T-helper 22 cell (primary cell): ENCODE measurements at places on chromosomes 6 and 20.

GRCh38 chr6:47076422-47077344 is 34.6 kb upstream of the ADGRF1 start:
- no peak for DNase-seq

DNA sequence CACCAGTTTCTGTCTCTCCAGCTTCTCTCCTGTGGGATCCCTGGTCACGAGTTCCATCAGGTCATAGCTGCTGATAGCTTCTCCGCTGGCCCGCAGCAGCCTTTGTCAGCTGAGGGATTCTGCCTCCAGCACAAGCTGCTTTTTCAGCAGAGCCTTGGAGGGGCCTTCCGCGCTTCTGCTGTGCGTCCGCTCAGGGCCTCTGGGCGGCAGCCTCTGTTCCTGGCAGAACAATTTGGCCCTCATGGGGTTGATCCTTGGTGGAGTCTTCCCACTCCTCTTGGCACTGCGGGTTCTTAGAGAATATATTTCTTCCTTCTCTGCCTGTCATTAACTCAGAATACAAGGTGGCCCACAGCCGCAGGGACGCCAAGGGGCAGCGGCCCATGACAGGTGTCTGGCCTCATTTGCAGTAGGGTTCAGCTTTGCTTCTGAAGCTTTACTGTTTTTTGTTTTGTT is 158.8 kb downstream of the DTNBP1 start:
- DNase-seq, result no peak

DNA sequence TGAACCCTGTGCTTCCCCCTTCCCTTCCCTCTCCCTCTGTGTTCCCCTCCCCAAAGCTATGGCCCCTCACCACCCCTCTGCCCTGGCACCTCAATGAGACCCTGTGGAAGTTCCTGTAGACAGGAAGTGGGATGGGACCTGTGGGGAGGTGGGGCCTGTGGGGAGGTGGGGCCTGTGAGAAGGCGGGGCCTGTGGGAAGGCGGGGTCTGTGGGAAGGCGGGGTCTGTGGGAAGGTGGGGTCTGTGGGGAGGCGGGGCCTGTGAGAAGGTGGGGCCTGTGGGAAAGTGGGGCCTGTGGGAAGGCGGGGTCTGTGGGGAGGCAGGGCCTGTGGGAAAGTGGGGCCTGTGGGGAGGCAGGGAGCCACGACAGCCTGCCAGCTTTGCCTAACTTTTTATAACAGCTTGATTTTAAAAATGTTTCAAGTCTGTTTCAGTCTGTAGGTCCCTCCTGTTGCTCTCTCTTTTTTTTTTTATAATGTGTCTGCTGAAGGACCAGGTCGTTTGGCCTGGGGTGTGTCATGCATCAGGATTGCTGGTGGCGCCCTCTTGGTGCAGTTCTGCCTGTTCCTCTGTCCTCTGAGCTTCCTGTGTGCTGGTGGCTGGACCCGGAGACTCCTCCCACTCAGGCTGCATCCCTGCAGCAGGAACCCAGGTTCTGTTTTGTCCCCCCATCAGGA is 70.5 kb upstream of the SLCO4A1 start:
- no peak for DNase-seq

- peak; percentile 70 for DNase-seq
These were observed 50.4 kb downstream of the NOL4L start for GRCh38 chr20:32534661-32535240.

DNA sequence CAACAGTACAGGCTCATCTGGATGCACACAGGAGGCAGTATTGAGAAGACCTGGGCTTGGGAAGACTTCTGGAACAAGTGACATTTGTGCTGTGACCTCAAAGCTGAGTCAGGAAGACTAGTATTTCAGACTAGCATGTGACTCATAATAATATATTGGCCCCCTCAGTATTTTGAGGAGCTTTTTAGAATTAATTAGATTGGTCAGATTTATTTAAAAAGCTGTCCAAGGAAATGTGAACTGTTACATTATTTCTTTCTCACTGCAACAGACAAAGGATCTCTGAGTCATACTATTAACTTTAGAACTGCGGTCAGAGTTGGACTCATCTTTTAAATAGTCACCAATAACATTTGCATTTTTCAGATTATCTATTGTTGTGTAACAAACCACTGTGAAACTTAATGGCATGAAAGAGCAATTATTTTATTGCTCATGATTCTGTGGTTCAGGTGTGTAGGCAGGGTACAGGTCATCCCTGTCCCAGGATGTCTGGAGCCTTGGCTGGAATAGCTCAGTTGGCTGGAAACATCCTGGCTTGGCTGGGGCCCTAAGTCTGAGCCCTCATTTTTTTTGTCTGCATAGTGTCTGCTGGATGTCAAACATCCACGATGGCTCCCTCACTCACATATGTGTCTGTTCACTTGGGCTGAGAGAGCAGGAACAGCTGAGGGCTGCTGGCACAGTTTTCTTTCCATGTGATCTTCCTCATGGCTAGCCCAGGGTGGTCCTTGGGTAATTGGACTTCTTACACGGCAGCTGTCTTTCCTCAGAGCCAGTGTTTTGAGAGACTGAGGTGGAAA is 46.9 kb downstream of the MAP3K4 start:
- DNase-seq, result no peak

DNA sequence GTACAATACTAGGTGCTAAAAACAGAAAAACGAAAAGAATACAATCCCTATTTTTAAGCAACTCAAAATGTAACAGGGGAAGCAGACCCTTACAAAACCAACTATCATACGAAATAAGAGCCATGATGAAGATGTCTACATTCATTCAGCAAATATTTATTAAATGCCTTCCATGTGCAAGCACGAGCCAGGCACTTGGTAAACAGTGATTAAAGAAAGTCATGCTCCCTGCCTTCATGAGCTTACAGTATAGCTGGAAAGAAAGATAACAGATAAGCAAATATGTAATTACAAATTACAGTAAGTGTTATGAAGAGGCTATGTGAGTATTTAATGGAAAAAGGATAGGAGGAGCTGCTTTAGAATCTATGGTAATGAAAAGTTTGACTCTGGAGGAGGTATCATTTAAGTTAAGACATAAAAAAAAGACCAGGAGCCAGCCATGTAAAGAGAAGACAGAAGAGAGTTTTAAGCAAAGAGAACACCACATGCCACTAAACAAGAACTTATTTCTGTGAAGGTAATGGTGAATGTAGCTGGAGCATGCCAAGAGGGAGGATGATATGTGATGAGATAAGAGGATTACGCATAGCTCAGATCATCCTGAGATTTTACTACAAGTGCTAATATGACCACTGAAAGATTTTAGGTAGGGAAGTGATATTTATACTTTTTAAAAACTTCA is 19.3 kb upstream of the COX7A2 start:
- DNase-seq, result no peak

DNA sequence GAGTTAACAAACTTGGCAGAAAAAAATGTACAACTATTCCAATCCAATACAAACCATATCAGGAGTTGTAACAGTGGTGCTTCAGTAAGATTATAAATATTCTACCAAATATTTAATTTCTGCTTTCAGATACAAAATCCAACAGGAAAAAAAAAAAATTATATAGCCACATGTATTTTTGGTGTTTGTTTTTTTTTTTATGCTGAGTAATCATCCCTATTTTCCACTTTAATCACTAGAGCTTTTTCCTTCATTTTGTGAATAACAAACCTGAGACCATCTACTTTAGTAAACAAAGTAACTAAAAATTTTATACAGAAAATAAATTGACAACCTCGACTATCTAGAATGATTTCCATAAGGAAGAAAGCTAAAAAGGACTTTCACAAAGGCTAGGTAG is 36.2 kb downstream of the MMS22L start:
- DNase-seq, result no peak

GRCh38 chr20:2178318-2179232 is 76.9 kb downstream of the STK35 start:
- DNase-seq, result no peak

- DNase-seq, result no peak
These were observed 74.6 kb downstream of the SAMD3 start for GRCh38 chr6:130148181-130148580.

GRCh38 chr6:16322666-16323312 is 84.4 kb downstream of the GMPR start:
- DNase-seq, result peak; percentile 64

- DNase-seq, result no peak
These were observed 202.8 kb upstream of the BTBD3 start for GRCh38 chr20:11714886-11715285.

- DNase-seq, result no peak
These were observed 5.8 kb upstream of the EEF1E1 start for GRCh38 chr6:8108031-8108660.

DNA sequence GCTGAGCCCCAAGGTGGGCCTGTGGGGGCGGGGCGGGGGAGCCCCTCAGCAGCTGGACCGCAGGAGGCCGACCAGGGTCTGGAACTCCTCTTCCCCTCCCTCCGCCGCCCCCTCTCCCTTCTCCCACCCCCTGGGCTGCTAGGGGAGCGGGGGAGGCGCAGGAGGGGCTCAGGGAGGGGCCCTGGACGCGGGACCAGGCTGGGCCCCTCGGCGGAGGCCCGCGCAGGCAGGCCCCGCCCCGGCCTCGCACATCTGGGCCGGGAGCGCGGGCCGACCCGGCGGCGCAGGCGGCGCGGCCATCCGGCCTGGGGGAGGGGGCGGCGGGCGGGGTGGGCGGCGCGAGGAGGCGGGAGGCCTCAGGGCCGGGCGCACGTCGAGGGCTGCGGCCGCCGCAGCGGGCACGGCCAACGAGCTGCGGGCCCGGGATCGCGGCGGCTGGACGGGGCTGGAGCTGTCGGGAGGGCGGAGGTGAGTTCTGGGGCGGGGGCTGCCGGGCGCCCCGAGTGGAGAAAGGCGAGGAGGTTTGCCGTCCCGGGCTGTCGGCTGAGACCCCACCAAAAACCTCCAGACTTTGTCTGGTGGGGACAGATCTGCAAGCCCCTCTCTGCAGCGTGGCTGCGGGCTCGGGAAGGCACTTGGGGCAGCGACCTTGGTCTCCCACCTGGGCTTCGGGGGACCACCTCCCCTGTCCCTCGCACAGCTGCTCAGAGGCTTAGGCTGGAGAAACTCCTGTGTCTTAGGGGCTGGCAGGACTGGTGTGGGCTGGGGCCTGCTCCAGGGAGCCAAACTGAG is at the start of gene HSPA12B:
TSS of gene HSPA12B (plus strand) at position 359 of the 792 bp plus-strand sequence. CDS start 5,990 bp downstream, outside the sequence.
- DNase-seq, result no peak

DNA sequence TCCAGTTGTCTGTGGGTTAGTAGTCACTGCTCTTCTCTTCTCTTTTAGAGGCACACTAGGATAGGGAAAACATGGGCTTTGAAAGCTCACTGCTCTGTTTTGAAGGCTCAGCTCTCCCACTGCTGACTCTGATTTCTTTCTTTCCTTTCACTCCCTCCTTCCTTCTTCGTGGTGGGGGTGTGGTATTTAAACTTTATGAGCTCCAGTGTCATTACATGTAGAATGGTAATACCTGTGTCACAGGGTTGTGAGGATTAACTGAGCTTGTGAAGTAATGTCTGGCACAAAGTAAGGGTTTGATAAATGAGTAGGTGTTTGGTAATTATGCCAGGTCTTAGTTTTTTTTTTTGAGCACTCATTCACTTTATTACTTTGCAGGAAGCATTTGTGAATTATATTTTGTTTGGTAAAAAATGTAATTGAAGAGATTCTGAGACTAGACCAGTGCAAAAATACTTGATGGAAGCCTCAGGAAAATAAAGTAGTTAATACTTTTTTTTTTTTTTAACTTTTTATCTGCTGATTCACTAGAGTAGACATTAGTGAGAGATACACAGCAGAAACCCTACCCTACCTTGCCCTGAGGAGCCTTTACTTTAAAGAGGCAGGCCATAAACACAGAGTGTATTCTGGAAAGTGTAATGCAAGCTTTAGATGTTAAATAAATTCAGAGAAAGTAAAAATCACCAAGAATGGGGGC is 17.3 kb downstream of the SMAP1 start:
- no peak for DNase-seq

- no peak for DNase-seq
These were observed 212.4 kb downstream of the LY86 start for GRCh38 chr6:6801005-6801335.

DNA sequence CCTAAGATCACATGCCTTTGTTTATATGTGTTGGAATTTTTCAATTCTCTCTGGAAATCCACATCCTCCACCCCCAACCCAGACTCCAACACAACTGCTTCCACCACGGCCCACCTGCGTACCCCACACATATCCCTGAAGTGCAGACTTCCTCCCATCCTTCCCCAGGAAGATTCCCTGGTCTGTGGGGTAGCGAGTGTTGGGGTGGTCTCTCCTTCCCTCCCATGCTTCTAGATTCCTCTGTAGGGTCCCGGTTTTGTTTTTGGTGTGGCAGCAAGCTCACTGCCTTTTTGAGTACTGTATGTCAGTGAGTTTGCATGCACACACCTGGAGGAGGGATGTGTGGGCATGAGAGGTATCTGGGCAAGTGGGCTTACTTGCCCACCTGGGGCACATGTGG is 127.6 kb downstream of the MRPL14 start:
- DNase-seq, result no peak

DNA sequence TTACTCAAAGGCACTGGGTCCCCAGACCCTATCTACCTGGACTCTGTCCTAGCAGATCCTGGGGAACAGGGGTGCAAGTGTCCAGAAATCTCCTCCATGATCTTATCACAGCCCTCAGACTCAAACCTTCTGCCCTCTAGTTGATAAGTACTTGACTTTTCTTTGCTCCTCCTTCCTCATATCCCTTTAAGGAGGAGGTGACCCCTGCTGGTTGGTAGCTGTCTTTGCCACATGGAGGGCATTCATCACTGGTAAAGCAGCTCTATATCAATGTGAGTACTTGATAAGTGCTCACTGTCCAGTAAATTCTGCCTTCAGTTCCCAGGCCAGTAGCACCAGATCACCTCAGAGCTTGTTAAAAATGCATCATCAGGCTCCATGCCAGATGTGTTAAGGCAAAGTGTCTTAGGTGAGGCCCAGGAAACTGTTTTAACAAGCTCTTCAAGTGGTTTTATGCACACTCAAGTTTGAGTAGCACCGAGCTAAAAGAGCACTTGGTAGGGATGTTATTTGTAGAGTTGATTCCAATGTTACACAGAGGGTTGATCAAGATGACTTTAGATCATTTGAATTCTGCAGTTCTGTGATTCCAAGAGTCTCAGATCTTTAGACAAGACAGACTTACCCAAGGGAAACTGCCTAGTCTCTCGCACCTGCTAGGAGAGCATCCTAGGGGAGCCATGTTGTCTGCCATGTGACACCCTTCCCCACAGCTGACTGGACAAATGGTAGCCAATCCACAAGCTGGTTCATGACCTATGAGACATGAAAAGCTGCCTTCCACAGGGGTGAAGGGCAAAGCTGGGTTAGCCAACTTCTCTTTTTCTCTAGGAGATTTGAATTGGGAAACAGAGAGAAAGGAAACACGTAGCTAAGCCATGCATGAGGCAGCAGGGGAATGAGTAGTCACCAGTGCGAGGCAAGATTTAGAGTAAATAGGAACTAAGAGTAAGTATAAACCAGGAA is 18.6 kb downstream of the TREML2 start:
- no peak for DNase-seq

GRCh38 chr20:51326201-51326819 is 216.2 kb downstream of the NFATC2 start:
- no peak for DNase-seq

GRCh38 chr6:87487555-87487954 is 14.8 kb downstream of the SLC35A1 start:
- DNase-seq, result no peak

GRCh38 chr6:36686668-36687513 is 8.4 kb downstream of the CDKN1A start:
- DNase-seq, result no peak
